ENCODE measurements at places on chromosomes 7 and 10. TPM values are rescaled to one million over a fixed set of nuclear protein-coding genes. Genes with fewer than 3 reads are reported as not detected.

The NOLC1 gene
- 105 TPM for total RNA-seq

- DNase-seq: peak; percentile 72
Measured at GRCh38 chr7:964401-965231, 10.1 kb upstream of the ADAP1 start.

DNA sequence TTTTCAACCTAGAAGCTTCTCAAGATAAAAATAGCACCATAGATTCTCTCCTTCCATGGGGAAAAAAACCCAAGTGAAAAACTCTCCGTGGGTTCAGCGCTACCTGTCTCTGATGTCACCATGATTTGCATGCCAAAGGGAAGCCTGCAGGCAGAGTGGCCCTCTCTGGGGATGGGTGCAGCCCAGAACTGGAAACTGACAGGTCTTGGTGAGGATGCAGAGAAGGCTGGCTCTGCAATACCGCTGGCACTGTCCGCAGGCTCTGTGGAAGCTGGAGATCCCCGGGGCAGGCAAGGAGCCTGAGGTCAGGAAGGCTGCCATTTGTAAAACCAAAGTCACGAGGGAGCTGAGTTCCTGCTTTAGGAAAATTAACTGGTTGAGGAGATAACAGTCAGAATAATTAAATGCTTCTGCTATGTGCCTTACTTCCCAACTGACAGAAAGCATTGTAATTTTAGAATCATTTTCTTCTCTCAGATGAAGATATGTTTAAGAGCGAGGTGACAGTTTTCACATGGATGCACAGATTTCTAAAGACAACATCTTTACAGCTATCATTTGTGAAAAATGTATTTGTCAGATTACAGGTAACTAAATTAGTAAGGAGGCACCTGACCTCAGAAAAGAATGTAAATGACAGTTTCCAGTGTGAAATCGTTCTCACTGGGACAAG lies 731.5 kb upstream of the FZD8 start:
- DNase-seq: no peak

GRCh38 chr7:98054585-98054984 lies 52.1 kb upstream of the LMTK2 start:
- DNase-seq: peak; percentile 33

DNA sequence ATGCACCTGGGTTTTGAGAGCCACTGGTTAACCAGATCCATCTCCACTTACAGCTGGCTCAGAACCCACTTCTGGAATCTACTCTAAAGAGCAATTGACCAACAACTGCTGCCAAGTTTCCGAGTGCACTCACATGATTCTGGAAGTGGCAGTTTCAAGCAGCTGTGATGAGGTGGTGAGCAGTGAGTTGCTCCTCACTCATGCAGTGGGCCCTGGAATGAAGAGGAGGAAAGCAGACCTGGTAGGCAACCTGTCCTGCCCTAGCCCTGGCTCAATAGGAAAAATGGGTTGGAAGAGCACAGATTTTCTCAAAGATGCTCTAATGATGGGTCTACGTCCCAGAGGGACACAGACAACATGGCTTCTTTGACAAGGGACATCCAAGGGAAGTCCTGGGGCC lies 70.7 kb upstream of the NPY start:
- no peak for DNase-seq

DNA sequence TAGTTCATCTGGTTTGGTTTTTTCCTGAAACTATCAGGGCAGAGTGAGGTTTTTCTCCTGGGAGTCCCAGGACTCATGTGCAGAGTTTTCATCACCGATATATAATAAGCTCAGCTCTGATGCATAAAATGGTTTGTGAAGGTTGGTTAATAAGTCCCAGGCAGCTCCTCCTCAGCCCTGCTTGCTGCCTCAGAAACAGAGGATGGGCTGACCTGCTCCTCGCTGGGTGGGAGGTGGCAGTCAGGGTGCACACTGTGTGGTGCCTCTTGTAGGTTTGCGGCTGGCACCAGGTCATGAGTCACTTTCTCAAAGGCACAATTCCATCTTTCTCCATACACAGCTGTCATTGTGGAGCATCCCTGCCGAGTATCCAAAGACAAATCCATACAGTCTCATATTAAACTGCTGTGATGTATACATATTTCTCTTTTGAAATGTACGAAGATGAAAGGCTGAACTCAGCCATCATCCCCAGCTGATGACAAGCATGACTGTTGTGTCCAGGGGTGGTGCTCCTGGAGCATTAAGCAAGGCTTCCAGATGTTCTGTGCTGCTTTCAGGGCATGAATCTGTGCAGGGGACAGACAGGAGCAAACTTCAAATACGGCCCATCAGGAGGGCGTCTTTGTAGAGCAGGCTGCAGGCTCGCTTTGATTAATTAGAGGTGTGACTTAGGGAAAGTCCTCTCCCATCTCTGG lies 125.7 kb upstream of the NPS start:
- DNase-seq: no peak

The ZCCHC24 gene
- 4.3 TPM for total RNA-seq

DNA sequence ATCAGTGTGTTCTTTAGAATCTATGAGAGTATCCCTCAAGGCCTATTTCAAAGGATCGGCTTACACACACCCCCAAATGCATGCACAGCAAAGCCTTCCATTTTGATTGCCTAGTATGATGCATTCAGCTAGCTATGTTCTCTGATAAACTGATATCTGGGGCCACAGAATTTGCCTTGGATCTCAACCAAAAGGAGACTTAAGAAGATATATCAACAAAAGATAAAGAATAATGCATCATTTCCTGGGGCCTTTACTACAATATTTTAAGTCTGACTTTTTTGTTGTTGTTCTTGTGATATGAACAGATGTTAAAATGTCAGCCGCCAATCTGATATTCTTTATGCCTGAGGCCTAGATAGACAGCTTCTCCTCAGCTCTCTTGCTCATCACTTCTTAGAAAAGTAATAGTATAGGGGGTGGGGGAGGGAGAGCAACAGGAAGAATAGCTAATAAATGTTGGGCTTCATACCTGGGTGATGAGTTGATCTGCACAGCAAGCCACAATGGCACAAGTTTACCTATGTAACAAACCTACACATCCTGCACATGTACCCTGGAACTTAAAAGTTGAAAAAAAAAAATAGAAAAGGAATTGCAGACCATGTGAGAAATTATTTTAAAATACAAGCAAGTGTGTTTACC lies 792.9 kb upstream of the GHITM start:
- DNase-seq: no peak

DNA sequence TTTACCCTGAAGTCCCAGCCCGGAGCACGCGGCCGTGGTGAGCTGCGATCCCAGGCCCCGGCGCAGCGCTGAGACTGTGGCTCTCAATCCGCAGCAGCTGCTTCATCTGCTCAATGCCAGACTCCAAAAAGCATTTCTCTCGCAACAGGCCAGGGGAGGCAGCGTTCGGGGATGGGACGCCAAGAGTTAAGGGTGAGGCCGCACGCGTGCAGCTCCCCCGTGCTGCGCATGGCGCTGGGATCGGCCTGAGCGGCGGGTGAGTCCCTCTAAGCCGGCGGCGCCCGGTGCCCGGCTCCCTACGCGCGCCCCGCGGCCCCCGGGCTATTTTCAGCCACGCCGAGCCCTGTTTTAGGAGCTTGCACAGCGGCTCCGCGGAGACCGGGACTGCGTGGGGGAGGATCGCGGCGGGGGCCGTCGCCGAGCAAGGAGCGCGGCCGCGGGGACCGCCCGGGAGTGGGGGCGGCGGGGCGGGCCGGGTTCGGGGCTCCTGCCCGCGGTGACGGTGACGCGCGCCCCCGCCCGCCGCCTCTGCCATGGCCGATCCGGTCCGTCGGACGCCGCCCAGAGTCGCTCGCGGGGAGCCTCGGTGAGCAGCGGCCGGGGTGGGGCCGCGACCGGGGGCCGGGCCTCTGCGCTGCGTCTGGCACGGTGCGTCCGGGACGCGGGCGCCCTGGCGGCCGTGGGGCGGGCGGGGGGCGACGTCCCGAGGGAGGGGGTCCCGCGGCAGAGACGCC lies 29.4 kb upstream of the JAKMIP3 start:
- DNase-seq: peak; percentile 36

DNA sequence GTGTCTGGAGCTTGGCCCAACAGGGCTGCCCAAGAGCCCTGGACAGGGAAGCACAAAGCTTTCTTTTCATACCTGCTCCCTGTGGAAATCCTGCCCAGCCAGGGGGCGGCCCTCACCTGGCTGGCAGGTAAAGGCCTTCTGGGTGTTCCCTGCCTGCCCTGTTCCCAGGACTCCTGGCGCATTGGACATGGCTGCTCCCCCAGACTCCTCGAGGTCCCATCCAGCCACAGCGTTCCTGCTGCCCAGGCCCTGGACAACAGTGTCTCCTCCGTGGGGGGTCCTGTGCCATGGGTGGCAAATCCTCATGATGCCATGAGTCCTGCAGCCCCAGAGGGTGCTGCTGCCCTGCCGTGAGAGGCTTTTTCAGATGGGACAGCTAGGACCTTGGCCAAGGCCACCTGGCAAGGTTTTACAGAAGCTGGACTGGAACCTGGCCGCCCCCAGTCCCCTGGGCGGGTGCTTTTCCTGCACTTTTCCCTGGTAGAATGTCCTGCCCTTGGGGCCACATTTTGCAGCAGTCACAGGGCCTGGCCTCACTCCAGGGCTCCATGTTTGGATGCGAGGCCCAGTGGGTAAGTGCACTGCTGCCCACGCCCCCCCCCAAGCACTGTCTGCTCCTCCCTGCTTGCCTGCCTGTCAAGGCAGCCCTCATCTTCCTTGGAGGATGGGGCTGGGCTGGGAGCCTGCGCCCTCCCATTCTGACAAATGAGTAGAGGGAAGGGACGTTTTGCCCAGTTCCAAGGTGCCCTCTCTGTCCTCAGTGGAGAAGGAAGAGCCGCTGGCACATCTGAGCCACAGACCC lies 60.7 kb downstream of the LHPP start:
- no peak for DNase-seq

- DNase-seq: no peak
Measured at GRCh38 chr7:127047521-127047920, 205.2 kb downstream of the GRM8 start.

The NKX2-3 gene
- not detected for total RNA-seq

The RARRES2 gene
- 11.8 TPM for total RNA-seq

DNA sequence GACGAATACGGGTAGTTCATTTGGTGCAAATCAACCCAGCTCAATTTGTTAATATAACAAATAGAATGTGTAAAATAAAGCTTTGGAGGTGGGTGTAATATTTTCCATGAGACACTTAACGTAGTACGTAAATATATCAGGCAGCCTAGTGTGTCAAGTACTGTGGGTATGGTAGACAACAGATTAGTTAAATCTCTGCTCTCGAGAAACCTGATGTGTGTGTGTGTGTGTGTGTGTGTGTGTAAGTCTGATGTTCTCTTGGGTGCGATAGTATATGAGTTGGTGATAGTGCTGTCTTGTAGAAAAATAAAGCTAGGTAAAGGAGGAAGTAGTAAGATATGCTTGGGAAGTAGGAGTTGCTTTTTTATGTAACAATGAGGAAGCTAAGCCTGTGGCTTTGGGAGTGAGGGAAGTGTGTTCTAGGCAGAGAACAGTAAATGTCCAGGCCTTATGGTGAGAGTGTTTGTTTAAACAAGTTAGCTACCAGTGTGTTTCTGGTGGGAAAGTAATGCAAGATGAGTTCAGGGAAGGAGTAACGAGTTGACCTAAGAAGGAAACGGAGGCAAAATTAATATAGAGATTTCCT lies 26.1 kb downstream of the WAC start:
- no peak for DNase-seq

- no peak for DNase-seq
Measured at GRCh38 chr7:21414795-21415393, 13.0 kb upstream of the SP4 start.

GRCh38 chr10:59648711-59649201 lies 60.9 kb downstream of the SLC16A9 start:
- no peak for DNase-seq

DNA sequence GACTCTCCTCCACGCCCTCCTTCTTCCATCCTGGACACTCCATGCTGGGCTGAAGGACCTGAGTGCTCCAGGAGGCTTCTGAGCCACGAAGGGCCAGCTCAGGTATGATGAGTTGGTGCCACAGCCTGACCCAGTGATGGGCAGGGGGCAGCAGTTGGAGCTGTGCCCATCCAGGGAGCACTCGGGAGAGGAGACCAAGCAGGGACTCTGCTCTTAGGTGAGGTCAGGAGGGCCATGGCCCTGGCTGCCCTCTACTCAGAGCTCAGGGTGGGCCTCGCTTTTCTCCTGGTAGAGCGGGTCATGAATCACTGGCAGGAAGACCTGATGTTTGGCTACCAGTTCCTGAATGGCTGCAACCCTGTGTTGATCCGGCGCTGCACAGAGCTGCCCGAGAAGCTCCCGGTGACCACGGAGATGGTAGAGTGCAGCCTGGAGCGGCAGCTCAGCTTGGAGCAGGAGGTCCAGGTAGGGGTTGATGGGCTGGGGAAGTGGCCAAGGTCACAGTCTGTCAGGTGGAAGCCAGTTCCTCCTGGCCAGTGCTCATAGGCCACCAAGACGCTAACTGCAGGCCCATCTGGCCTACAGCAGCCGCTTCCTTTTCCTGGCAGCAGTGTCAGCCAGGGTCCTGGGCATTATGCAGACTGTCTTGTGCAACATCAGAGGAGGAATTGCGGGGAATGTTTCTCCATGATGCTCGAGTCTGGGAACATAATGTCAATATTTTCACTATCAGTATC lies 50.8 kb downstream of the ALOX5 start:
- DNase-seq: no peak
